ENCODE measurements at places on chromosomes 5 and 9. TPM values are rescaled to one million over a fixed set of nuclear protein-coding genes. Genes with fewer than 3 reads are reported as not detected.

The SPINK6 gene
- total RNA-seq = not detected

The RASEF gene
- total RNA-seq = not detected

DNA sequence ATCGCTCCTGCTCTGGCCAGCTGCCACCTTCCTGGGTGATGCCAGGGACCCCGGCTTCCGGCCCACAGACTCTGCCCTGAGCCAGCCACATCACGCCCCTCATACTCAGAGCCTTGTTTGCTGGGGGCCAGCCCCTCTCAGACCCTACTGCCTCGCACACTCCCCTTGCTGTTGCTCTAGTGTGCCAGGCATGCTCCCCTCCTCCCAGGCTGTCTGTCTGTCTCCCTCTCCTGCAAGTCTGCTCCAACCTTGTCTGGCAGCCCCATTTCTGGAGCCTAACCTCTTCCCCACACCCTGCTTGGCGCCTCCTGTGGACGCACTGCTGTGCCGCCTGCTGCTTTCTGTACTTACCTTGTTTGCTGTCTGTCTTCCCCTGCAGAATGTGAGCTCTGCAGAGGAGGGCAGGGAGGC lies 184.7 kb downstream of the HSPA4 start:
- H3K36me3 ChIP-seq = no peaks in the 10 kb centered on the region
- no peak overlapping the region for H3K27ac ChIP-seq
- DNase-seq = no peak
- H3K4me3 ChIP-seq = no peak overlapping the region
- H3K27me3 ChIP-seq = no peaks in the 10 kb centered on the region

DNA sequence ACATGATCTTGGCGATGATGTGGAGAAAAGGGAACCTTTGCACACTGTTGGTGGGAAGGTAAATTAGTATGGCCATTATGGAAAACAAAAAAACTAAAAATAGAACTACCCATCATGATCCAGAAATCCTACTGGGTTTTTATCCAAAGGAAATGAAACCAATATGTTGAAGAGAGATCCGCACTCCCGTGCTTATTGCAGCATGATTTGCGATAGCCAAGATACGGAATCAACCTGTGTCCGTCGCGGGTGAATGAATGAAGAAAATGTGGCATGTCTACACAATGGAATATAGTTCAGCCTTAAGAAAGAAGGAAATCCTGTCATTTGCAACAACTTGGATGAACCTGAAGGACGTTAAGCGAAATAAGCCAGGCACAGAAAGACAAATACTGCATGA lies 84.5 kb downstream of the TTLL11 start:
- H3K4me1 ChIP-seq = no peaks in the 10 kb centered on the region
- H3K27ac ChIP-seq = no peak overlapping the region
- no peaks in the 10 kb centered on the region for H3K36me3 ChIP-seq

The ZNF454 gene
- total RNA-seq = not detected

GRCh38 chr5:133663397-133664054 lies 51.2 kb upstream of the FSTL4 start:
- no peak for DNase-seq
- H3K4me1 ChIP-seq = no peaks in the 10 kb centered on the region
- no peaks in the 10 kb centered on the region for H3K36me3 ChIP-seq

The PTAR1 gene
- total RNA-seq = 37.0 TPM

DNA sequence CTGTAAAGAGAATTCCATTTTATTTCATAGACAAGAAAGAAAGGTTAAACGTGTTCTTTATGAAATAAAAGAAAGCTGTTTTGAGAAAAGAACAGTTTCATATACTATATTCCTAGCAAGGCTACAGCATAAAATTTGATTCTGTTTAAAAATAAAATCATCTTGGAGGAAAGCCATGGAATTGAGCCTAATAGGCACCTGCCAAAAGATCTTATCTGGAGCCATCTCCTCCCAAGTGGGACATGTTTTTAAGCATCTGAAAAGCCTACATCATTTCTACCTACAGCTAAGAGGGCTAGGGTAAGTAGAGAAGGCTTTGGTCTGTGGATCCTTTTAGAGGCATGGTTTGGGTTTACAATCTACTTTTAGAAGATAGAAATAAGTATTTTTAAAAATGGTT lies 89.3 kb downstream of the GAS1 start:
- H3K27ac ChIP-seq = no peak overlapping the region
- no peak overlapping the region for H3K4me3 ChIP-seq
- no peaks in the 10 kb centered on the region for H3K36me3 ChIP-seq
- H3K4me1 ChIP-seq = no peaks in the 10 kb centered on the region
- DNase-seq = no peak
